ENCODE measurements at places on chromosomes 13 and 19.

DNA sequence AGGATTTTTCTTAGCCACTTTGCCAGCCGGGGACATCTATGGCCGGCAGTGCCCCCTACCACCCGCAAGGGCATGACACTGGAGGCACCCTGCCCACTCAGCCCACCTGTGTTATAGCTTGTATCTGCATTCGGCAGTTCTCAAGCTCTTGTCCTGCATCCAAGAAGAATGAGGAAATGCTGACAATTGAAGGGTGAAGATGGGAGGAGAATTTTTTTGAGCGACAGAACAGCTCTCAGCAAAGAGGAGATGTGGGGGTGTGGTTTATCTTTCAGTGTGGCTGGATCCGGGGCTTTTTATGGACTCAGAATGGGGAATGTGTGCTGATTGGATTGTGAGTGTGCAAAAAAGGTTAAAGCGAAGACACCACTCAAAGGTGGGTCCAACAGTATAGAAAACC is 5.4 kb upstream of the C19orf38 start:
- DNase-seq = no peak

DNA sequence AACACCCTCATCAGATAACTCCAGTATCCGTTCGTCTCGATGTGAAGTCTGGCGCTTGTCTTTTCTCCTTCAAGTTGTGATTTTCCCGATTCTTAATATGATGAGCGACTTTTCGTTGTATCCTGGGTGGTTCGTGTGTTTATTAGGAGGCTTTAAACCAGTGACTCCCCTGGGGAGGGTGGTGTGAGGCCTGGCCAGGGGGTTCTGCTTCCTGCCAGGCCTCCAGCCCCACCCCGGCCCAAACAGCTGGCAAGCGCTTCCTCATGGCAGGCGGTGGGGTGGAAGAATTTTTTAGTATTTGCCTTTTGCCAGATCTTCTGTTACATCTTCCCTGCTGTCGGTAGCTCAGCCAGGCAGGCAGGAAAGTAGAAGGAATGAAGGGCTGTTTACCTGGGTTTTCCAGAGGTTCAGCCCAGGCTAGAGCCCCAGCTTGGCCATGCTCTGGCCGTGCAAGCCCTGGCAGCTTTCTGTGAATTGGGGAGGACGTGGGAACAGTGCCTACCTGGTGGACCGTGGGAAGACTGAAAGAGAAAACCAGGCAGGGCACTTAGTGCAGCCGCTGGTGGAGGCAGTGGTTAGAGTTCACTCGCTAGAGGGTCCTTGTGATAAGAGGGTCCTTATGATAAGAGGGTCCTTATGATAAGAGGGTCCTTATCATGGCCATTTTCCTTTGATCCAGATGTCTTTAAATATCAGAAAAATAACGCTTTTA is 37.7 kb upstream of the DCUN1D2 start:
- DNase-seq = no peak

DNA sequence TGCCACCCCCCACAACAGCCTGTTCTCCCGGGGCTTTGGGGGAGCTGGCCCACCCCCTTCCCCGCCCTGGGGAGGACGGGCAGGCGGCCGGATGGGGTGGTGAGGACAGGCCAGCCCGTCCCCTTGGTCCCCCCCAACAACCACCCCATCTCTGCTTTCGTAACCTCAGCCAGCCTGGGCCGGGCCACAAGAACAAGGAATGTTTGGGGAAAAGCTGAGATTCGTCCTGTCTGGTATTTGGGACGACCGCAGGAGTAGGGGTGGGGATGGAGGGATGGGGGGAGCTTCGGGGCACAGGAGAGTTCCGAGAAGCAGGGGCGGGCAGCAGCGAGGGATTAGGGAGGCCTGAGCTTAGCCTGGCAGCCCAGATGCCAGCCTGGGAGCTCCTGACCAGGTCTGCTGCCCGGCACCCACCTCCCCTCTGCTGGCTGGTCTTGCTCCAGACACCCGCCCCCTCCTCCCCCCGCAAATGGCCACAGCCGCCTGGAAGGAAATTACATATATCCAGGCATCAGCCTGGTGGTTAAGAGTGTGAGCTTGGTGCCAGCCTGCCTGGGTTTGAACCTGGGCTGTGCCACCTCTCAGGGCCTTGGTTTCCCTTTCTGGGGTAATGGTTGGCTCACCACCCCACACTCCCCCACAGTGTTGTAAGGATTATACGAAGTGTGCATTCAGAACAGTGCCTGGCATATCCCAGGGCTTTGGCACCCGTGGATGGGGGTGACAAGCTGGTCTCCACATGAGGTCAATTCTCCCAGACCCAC is at the start of gene PODNL1:
Gene PODNL1, minus strand, starts transcription at position 117 of the 764 bp plus-strand sequence. CDS start 236 bp downstream, outside the sequence.
- no peak for DNase-seq

- no peak for DNase-seq
Measured at GRCh38 chr13:44049081-44049945, 169.6 kb downstream of the LACC1 start.

GRCh38 chr19:40165362-40165937 is 25.8 kb upstream of the MAP3K10 start:
- DNase-seq = peak; percentile 54

- DNase-seq = peak; percentile 72
Measured at GRCh38 chr19:53792721-53793433, 31.2 kb downstream of the NLRP12 start.

DNA sequence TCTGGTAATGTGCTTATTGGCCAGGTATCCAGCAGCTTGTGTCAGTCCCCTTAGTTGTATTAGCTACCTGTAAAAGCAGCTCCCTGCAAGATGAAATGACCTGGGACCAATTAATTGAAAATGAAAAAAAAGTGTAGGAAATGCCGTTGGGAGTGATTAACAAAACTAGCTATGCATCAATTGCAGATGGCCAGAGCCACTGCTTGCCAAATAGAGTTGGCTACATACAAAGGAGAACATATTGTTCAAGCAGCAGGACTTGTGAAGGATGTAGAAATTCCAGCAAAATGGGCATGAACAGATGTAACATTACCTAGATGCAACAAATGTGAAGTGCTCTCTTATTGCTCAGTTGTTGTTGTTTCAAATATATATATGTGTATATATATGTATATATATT is 300.5 kb downstream of the PCDH17 start:
- no peak for DNase-seq

GRCh38 chr19:50187937-50188336 is 15.5 kb upstream of the MYH14 start:
- DNase-seq = no peak

DNA sequence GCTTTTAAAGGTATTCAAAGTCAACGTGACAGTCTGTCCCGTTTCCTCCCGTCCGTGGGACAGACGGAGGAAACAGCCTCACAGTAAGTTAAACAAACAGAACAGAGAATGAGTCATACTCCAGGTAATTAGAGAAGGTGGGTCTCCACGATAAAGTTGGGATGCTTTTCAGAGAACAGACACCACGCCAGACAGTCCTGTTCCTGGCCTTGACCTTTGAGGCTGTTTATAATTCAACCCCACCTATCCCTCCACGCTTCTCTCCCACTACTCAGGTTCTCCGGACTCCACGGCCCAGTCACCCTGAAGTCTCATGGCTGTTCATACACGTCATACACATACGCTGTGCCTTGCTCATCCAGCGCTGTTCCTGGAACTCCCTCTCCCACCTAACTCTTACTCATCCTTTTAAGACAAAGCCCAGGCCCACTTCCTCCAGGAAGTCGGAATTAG is 42.5 kb downstream of the ARHGEF18 start:
- DNase-seq = no peak

DNA sequence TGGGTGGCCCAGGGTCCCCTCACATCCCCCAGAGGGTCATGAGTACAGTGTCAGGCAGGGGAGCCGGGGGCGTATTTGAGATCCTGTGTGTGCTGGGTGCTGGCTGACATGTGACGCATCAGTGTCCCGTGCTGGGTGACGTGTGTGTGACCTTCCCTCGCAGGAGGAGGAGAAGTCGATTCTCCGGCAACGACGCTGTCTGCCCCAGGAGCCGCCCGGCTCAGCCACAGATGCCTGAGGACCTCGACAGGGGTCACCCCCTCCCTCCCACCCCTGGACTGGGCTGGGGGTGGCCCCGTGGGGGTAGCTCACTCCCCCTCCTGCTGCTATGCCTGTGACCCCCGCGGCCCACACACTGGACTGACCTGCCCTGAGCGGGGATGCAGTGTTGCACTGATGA is 25.8 kb downstream of the PNPLA6 start:
- no peak for DNase-seq

DNA sequence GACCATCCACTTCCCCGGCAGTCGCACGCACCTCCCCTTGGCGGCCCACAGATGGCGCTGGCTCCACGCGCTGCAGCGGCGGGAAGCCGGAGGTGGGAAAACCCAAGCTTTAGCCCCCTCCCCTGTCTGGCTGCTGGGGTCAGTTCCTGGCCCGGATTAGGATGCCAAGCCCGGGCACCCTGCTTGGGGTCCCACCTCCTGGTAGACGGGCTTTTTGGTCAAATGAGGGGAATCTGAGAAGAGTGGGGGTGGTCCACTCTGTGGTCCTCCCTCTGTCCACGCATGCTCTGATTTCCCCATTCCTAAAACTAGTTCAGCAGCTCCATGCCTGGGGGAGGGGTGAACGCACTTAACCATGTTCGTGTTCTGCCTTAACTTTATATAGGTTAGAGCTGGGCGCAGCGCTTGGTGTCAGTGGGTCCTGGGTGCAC is 8.1 kb upstream of the ADGRE2 start:
- DNase-seq = no peak

GRCh38 chr13:85278851-85279250 is 520.4 kb downstream of the SLITRK6 start:
- no peak for DNase-seq

DNA sequence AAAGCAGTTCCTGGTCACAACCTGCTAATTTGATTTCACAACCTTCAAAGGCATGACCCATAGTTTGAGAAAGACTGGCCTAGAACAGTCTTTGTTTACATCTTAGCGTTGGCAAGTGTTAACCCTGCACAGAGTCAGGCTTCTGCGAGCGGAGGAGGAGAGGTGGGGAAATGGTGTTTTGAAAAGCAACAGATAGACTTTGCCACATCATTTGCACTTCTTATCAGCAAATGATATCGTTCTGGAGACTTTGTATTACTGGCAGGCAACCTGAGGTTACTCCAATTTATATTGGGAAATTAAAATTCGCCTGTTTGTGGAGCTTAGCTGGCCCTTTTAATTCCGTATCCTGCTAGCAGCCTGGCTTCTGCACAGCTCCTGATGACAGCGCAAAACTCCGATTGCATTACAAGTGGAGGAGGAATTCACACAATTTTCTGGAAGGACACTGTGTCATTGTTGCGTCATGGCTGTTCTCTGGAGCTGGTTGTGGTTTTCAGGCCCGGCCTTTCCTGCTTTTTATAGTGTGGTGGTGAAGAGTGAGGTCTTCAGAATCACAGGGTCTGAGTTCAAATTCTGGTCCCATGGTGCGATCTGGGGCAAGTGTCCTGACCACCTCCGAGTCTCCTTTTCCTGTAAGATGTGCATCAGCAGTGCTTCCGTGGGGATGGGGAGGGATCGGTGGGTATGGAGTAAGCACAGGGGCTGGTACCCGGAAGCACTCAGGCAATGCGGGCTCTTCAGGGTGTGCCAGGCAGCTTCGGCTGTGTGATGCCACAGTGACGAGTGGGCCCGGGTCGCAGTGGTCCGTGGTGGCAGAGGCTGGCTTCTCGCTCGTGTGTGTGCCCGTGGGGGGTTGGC is 49.1 kb upstream of the EHD2 start:
- DNase-seq = no peak

- DNase-seq = peak; percentile 6
Measured at GRCh38 chr13:69389899-69390298, 717.7 kb upstream of the ATXN8OS start.

DNA sequence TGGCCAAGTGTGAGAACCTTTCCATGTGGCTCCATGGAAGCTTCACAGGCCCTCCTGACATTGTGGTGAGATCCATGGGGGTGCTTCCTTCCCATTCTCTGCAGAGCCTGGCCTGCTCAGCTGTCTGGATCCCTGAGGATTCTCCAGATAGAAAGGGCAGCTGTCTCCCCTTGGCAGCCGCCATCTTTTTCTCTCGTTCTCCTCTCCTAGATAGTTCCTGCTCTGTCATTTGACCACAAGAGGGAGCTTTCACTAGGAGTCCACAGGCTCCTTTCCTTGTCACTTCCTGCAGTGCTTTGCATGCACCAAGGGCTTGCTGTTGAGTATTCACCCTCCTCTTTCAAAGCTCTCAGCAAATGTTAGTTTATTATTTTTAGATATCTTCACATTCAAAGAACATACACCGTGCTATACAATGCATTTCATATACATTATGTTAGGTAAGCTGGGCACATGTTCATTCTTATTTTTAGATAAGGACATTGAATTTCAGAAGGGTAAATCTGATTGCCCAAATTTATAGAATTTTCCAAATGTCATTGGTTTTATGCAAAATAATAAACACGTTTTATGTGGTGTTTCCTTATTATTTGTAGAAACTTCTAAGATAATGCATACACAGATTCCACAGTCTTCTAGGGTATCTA is 133.2 kb downstream of the FRY start:
- DNase-seq = peak; percentile 76

- no peak for DNase-seq
Measured at GRCh38 chr13:51823359-51823758, 19.4 kb upstream of the DHRS12 start.

DNA sequence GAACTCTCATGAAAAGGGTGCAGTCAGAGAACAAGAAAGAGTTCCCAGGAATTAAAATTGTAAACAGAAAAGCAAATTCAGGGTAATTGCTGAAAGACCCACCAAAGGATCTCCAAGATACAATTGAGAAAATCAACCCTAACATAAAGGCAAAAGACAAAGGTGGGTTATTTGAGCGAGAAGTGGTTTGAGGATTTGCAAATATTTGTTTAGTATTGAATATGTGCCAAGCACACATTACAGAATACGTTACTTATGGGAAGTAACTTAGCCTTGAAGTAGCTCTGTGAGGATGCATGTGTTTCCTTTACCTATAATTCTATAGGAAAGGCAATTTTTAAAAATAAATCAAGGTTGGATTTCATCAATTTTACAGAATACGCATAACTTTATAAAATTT is 10.0 kb upstream of the CEACAM21 start:
- DNase-seq = no peak

DNA sequence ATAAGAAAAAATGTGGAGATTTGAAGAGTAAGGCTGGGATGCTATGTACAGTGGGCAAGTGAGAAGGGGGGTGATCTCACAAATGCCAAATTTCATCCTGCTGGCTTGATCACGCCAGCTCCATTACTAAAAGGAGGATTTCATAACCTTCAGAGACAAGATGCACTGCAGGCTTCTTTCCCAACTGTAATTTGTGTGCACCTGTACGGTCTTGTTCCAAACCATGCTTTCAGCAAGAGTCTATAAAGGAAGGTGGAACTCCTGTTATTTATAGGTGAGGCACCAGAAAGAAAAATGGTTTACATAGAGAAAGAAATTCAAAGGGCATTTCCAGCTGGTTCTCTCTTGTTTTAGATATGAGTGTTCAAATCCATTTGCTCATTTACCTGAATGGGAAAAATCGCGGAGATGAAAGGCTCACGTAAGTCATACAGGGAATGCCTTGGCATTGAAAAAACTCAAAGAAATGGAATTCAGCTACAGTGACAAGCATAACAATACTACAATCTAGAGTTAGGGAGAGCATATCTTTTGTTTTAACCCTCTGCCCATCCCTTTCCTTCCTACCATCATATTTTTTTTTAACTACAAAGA is 13.3 kb downstream of the EFNB2 start:
- no peak for DNase-seq

DNA sequence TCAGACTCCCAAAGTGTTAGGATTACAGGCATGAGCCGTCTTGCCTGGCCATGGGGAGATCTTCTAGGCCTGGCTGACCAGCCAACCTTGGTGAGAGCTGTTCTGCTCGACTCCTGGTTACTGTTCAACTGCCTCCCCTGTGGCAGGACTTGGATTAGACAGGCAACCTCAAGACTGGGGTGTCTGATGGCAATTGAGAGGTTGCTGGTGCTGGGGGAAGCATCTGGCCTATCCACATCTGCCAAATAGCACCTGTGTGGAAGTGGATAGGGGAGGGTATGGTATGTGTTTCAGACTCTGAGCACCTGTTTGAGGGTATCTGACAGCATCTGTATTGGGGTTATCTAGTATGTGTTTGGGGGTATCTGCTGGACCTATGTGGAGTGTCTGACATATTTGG is 44.7 kb downstream of the ARHGEF18 start:
- DNase-seq = no peak

All from Jurkat, Clone E6-1 (cell line).